ENCODE measurements at places on chromosomes 7 and 10.

- no peak for DNase-seq
Observed at GRCh38 chr7:144827621-144828020, 8.2 kb downstream of the TPK1 start.

DNA sequence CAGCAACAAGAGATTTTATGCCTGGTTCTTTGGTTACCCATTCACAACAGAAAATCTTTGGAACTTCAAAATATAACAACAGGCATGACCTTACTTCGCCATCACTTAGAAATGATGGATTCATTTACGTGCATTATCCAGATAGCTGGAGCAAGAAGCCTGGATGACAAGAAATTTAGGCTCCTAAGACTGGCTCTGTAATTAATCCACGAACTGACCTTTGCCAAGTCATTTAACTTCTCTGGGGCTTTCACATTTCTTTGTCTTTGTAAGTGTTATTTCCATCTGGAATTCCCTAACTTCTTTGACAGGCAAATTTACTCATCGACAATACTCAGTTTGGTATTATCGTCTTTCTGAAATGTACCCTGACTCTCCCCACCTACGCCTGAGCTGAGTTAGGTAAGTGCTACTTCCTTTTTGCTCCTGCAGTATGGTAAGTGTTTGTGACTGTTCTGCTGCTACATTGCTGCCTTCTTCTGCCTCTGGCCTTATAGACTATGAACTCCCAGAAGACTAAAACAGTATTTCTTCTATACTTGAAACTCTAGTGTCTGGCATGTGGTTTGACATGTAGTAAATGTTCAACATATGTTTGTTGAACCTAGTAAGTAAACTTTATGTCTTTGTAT, 5.5 kb upstream of the MDFIC start:
- no peak for DNase-seq

DNA sequence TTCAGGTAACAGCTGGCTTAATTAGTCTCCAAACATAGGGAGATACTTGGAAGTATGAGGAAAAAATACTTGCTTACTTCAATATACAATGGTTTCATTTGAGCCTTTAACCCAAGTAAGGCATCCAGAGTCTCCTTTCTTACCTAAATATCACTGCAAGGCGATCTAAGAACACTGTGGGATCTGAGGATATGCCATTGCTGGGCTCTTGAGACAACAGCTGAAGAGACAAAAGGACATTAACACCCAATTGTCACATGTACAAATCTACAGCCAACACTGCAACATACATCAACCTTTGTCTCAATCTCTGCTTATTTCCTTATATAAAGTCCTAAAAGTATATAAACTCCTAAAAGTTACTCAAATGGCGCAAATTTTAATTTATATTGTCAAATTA, 44.4 kb downstream of the IRF5 start:
- no peak for DNase-seq

DNA sequence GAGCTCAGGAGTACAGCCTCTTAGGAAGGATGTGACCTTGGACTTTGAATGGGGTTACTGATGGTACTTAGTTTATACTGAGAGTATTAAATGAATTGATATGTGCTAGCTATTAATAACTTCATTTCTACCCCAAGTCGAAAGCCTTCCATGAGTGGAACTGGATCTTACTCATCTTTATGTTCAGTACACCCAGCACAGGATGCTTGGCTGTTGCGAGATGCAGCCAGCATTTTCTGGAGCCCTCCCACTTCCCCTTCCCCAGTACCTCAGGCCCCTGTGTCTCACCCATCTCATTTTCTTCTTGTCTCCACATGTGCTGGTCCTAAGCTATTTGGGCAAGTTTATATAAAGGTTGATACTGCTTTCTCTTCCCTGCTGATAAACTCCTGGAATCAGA, 7.2 kb downstream of the UPP1 start:
- no peak for DNase-seq

DNA sequence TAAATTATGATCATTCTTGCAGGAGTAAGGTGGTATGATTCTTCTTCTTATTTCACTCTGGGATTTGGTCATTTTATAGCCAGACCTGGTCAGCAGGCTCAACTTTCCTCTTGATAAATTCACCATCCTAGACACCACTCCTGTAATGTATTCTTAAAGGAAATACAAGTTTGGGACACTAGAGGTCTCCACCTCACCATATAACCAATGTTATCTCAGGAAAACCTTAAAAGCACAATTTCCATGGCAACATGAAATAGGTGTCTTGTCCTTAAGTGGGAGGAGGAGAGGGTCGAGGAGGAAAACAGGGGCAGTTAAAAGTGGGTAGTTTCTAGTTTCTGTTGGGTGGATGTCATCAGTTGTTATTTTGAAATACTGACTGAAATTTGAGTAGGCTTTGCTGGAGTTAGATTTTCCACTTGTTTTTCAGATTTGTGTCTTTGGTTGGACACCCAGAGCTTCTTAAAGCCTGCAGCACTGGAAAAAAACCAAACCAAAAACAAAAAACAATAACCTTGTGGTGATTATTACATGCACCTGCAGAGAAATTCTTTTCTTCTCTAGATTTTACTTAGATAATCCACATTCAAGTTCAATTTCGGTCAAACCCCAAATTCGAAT, 163.1 kb downstream of the PRKCQ start:
- DNase-seq, result no peak

- no peak for DNase-seq
Observed at GRCh38 chr10:2208106-2208505, 470.8 kb upstream of the ADARB2 start.

DNA sequence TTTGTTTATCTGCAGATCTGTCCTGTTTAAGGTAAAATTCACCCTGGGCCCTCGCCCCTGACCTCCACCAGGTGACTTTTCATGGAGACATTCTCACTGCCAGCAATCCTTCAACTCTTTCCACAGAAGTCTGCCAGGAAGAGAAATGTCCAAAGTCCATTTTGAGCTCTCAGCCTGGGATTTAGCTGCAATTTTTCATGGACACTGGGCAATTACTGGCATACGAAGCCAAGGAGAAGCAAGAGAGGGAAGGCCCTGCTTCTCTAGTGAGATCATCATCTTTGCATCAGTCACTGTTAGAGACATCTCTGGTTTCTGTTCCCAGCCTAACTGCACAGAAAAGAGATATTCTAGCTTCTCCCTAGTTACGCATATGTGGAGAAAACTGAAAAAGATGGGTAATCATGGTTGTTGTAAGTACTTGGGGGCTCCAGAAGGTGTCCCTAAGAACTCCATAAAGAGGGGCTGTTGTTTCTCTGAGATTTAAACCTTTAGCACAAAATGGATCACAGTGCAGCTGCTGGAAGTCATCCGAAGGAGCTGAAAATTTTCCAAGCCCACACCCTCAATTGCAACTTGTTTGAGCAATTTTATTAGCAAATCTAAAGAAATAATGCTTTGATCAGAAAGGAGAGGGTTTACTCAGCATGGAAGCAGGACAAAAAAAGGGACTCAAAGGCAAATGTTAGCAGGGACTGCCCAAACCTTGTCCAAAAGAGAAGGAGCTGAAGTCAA, 168.9 kb downstream of the SNX10 start:
- no peak for DNase-seq

DNA sequence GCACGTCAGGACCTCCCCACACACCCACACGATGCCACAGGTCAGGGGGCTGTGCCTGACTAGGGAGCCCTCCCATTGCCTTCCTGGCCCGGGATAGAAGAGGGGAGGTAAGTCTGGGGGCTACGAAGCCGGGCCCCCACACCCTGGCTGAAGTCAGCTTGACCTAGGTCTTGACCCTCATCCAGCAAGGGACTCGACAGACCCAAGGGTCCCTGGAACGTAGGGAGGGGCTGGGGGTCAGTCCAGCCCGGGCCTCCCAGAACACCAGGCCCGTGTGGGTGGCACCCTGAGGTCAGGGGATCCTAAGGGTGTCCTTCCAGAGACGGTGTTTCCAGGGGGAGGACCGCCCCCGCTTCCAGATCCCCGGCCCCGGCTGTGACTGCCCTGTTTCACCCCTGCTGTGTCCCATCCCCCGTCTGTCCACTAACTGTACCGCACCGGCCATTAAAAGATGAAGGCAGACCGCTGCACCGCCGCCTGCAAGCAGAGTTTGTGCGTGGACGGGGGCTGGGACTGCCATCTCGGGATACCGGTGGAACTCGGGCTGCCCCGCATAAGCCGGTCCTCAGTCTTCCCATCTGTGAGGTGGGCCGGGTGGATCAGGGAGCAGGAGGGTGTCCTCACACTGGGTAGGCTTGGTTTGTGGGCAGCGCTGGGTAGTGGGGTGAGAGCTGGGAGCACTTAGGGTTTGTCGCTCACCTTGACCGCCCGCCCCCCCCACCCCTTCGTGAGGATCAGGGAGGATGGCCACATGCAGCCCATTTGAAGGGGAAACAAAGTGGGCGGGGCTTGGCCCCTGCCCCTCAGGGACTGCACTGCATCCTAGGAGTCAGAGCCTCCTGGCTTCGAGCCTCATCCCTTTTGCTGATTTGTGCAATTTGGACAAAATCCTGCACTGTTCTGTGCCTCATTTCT, 21.1 kb downstream of the SLC29A4 start:
- DNase-seq, result no peak

GRCh38 chr10:6525599-6526165, 54.4 kb downstream of the PRKCQ start:
- DNase-seq, result no peak

GRCh38 chr7:91266689-91267090, 2.5 kb downstream of the FZD1 start:
- no peak for DNase-seq

DNA sequence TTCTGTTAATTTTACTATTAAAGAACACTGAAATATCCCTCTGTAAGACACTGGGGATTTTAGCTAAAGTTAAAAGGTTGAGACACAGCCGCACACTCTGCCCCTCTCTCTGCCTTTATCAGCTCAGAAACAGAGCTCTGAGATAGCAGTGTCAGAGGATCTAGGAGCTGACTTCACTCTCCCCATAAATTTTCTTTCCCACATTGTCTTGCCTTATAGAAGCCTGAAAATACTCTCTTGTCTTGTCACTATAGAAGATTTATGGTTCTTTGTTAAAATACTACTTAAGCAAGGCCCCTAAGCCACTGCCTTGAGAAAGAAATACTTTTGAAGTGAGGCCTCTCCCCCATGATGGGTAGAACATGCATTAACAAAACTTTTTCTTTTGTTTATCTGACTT, 105.7 kb upstream of the C10orf90 start:
- DNase-seq, result no peak

- no peak for DNase-seq
Observed at GRCh38 chr7:66257481-66257880, 52.3 kb downstream of the TPST1 start.

- no peak for DNase-seq
Observed at GRCh38 chr7:70680743-70681468, 451.0 kb upstream of the GALNT17 start.

- DNase-seq, result no peak
Observed at GRCh38 chr7:129522971-129523340, 20.6 kb downstream of the SMKR1 start.

GRCh38 chr10:96501985-96502384, 11.7 kb downstream of the TLL2 start:
- DNase-seq, result no peak

GRCh38 chr10:76626386-76626785, 1011.2 kb downstream of the KCNMA1 start:
- DNase-seq, result no peak

DNA sequence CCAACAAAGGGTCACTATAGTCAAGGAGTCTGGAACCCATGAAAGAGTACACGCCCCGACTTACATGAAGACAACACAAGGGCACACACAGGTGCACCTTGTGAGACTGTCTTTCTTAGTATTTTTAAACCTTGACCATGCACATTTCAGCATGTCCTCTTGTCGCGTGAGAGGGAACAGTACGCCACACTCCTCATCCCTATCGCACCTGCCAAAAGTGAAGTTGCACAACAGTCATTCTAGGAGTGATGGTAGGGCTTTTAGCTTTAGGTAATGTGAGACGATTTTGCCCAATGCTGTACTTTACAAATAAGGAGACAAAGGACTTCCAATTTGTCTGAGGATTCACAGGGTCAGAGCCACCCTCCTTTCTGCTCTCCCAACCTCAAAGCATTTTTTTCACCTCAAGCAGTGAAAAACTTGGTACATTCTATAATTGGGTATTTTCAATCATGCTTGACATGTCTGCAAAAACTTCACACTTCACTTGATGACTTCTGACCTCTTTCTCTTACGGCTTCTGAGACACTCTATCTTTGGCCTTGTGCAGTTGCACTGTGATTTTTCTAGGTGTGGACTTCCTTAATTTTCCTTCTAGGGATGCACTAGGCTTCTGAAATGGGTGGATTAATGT, 173.9 kb upstream of the GRB10 start:
- no peak for DNase-seq

- DNase-seq, result no peak
Observed at GRCh38 chr7:112855227-112855626, 65.0 kb upstream of the TMEM168 start.

GRCh38 chr7:137975768-137976167, 26.1 kb downstream of the CREB3L2 start:
- DNase-seq, result no peak

DNA sequence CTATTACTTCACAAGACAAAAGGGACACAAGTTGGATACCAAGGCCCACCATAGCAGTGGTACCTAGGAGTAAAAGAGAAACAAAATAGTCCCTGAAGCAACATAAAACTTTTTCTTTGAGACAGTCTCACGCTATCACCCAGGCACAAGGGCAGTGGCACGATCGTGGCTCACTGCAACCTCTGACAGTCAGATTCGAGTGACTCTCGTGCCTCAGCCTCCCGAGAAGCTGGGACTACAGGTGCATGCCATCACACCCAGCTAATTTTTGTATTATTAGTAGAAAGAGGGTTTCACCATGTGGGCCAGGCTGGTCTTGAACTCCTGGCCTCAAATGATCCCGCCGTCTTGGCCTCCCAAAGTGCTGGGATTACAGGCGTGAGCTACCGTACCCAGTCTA, 59.0 kb upstream of the KCNMA1 start:
- DNase-seq, result no peak

GRCh38 chr7:156547884-156548561, 92.6 kb upstream of the RNF32 start:
- no peak for DNase-seq

DNA sequence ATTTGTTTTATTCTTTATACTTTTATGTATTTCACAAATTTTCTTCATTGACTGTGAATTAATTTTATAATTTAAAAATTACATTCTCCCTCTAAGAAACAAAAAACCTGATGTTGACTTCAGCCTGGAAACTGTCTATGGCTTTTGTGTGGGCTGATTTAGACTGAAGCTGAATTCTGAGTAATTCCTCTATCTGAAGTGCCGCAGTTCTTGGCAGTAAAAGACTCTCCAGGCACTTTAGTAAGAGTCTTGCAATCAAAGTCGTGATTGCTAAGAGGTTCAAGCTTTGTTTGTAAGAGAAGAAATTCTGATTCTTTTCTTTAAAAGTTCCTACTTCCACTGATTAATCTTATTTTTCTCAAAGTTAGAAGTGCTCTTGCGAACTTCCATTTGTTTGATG, 3.4 kb upstream of the CEP41 start:
- DNase-seq, result no peak

- no peak for DNase-seq
Observed at GRCh38 chr7:33707427-33707826, 197.9 kb upstream of the BMPER start.

- DNase-seq, result no peak
Observed at GRCh38 chr7:19106241-19107080, 11.0 kb downstream of the TWIST1 start.

GRCh38 chr10:5896208-5897052, 6.4 kb downstream of the FBH1 start:
- no peak for DNase-seq
